Sigmoid colon (tissue), 7 donors: ENCODE measurements at places on chromosomes 6 and 20. TPM values are rescaled to one million over a fixed set of nuclear protein-coding genes. Genes with fewer than 3 reads are reported as not detected.

RSPO3 gene
- total RNA-seq, result 14.6 TPM

- no peaks in the 10 kb centered on the region for H3K4me1 ChIP-seq
- DNase-seq, result no peak
- no peak overlapping the region for H3K4me3 ChIP-seq
- no peaks in the 10 kb centered on the region for H3K27me3 ChIP-seq
- H3K36me3 ChIP-seq, result no peaks in the 10 kb centered on the region
- no peak overlapping the region for H3K27ac ChIP-seq
Observed at GRCh38 chr6:144712541-144712940, 427.4 kb downstream of the UTRN start.

DNA sequence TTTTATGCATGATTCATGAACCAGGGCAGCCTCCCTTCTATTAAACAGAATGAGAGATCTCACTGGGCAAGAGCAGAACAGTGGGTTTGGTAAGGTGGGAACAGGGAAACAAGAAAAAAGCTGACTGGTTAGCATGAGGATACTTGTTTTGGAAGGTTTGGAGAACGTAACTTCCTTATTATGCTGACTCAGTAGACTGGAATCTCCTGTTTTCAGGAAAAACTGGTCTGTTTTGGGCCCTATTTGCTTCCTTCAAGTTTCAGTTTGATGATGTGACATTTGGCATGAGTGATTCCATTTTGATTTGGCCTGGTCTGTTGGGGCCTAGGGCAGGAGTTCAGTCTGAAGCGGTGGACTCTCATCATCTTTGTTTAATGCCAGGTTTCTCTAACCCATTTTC is 172.0 kb downstream of the MYLK4 start:
- no peaks in the 10 kb centered on the region for H3K27me3 ChIP-seq
- H3K4me3 ChIP-seq, result no peak overlapping the region
- no peak for DNase-seq
- no peaks in the 10 kb centered on the region for H3K4me1 ChIP-seq
- no peak overlapping the region for H3K27ac ChIP-seq

- H3K4me3 ChIP-seq, result no peak overlapping the region
- H3K27me3 ChIP-seq, result no peaks in the 10 kb centered on the region
- DNase-seq, result no peak
- no peak overlapping the region for H3K27ac ChIP-seq
Observed at GRCh38 chr20:59033616-59034165, 1.6 kb upstream of the ATP5F1E start.

DNA sequence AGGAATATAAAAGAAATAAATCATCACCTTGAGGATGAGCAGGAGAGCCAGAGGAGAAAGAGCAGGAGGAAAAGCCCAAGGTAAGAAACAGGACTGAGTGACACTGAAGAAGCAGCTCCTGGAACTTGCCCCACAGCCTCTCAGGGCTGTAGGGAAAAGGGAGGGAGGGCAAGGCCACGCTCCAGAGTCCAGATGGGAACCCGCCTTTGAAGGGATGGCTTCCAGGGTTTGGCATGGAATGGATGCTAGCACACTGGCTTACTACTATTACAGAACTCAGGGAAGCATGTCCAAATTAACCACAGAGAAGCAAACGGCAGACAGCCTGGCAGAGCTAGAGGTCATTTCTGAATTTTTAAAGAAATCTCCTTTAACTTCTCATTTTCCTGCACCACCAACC is 26.8 kb downstream of the RALGAPA2 start:
- no peak for DNase-seq
- H3K27me3 ChIP-seq, result no peaks in the 10 kb centered on the region
- H3K4me1 ChIP-seq, result no peaks in the 10 kb centered on the region
- H3K36me3 ChIP-seq, result no peaks in the 10 kb centered on the region
- no peak overlapping the region for H3K27ac ChIP-seq

GRCh38 chr6:89145091-89145955 is 532 bp upstream of the PM20D2 start:
- peaks cover 44% of the 10 kb centered on the region for H3K4me1 ChIP-seq
- no peaks in the 10 kb centered on the region for H3K27me3 ChIP-seq
- peak overlapping the region; percentile 92 for H3K27ac ChIP-seq

- no peaks in the 10 kb centered on the region for H3K27me3 ChIP-seq
- peaks cover 17% of the 10 kb centered on the region for H3K4me1 ChIP-seq
- H3K36me3 ChIP-seq, result no peaks in the 10 kb centered on the region
- H3K4me3 ChIP-seq, result no peak overlapping the region
- no peak for DNase-seq
- H3K27ac ChIP-seq, result no peak overlapping the region
Observed at GRCh38 chr20:34377072-34377847, 14.2 kb downstream of the ITCH start.

DNA sequence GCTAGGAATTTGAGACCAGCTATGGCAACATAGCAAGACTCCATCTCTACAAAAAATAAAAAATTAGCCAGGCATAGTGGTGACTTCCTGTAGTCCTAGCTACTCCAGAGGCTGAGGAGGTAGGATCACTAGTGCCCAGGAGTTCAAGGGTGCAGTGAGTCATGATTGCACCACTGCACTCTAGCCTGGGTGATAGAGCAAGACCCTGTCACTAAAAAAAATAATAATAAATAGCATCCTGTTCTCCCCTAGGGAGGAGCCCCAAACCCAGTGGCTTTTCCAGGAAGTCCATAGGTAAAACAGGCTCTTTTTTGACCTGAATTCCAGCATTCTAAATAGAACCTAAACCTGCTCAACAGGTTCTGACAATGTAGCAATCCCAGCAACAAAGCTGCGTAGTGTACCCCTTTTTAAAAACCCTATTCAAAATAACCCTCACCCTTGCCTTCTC is 192.0 kb downstream of the ALDH8A1 start:
- H3K27me3 ChIP-seq, result no peaks in the 10 kb centered on the region
- H3K4me3 ChIP-seq, result no peak overlapping the region
- no peak overlapping the region for H3K27ac ChIP-seq
- no peak for DNase-seq
- H3K36me3 ChIP-seq, result no peaks in the 10 kb centered on the region

GGTLC1 gene
- total RNA-seq, result not detected

DNA sequence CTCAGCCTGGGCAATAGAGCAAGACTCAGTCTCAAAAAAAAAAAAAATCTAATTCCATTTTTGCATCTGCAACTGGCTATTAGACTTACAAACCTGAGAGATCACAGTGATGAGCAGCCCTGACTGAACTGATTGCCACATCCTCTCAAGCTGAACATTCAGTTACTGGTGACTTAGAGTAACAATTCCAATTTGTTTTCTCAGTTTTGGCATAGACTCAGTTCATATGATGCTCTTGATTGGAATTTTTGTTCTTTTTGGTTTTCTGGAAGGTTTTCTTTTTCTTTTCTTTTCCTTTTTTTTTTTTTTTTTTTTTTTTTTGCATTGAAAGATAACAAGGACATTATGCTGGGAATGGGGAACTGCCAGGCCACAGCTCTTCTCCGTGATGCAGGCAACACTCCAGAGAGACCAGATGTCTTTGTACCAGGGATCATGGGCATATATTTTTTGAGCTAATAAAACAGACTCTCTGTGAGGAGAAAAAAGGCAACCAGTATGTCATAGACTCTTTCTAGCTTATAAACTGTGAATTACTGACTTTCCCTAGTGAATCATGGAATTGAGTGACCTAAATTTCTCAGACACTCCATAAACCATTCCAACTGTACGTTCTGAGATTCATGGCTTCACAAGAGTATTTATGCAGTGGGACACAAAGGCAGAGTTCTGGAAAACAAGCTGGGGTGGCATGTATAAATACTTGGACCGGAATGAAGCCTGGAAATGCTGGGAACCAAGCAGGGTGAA is 86.0 kb upstream of the SLC2A12 start:
- no peaks in the 10 kb centered on the region for H3K4me1 ChIP-seq
- no peak overlapping the region for H3K27ac ChIP-seq
- no peak overlapping the region for H3K4me3 ChIP-seq
- H3K36me3 ChIP-seq, result no peaks in the 10 kb centered on the region
- no peak for DNase-seq

DNA sequence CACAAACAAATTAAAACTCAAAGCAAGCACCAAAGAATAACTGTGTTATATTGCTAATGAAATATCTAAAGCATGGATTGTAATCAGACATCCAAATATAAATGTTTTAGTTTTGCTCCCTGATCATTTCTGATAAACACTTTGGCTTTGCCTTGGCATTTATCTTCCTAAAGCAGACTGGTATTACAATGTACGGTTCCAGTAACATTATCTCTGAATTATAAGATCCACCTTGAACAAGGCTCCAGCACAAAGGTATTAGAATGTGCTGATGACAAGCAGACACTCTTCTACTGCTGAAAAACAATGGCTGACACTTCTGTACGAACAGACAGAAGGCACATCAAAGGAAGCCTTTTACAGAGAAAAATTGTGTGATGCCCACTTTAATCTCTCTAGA is 74.6 kb downstream of the INSM1 start:
- no peaks in the 10 kb centered on the region for H3K36me3 ChIP-seq
- no peaks in the 10 kb centered on the region for H3K27me3 ChIP-seq
- no peak for DNase-seq
- H3K4me1 ChIP-seq, result no peaks in the 10 kb centered on the region

DNA sequence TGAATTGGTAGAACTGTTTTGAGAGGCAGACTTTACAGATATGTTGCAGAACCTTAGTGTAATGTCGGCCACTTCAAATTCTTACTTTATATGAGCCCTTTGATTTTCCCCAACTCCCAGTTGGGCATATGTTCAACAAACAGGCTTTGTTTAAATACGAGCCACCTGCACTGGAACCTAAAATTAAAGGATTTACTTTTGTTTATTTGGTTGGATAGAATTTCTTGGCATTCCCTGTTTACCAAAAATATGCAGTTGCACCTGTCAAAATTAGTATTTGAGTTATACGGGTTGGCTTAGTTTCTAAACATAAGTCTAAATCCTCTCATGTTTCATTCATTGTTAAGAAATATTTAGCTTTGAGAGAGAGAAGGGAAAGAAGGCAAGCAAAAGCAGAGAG is 2.4 kb upstream of the GLYATL3 start:
- H3K36me3 ChIP-seq, result peaks cover 9% of the 10 kb centered on the region
- no peak overlapping the region for H3K27ac ChIP-seq
- H3K4me1 ChIP-seq, result no peaks in the 10 kb centered on the region
- H3K27me3 ChIP-seq, result no peaks in the 10 kb centered on the region
- no peak overlapping the region for H3K4me3 ChIP-seq

- peak overlapping the region; percentile 73 for H3K4me3 ChIP-seq
- H3K27ac ChIP-seq, result peak overlapping the region; percentile 86
- DNase-seq, result peak; percentile 72
- H3K36me3 ChIP-seq, result no peaks in the 10 kb centered on the region
- H3K4me1 ChIP-seq, result peaks cover 30% of the 10 kb centered on the region
Observed at GRCh38 chr6:37698264-37699137, 818 bp upstream of the MDGA1 start.

- no peaks in the 10 kb centered on the region for H3K36me3 ChIP-seq
- no peak overlapping the region for H3K4me3 ChIP-seq
- H3K27me3 ChIP-seq, result peaks cover 37% of the 10 kb centered on the region
- DNase-seq, result no peak
Observed at GRCh38 chr20:51065615-51066014, 42.7 kb upstream of the KCNG1 start.

DNA sequence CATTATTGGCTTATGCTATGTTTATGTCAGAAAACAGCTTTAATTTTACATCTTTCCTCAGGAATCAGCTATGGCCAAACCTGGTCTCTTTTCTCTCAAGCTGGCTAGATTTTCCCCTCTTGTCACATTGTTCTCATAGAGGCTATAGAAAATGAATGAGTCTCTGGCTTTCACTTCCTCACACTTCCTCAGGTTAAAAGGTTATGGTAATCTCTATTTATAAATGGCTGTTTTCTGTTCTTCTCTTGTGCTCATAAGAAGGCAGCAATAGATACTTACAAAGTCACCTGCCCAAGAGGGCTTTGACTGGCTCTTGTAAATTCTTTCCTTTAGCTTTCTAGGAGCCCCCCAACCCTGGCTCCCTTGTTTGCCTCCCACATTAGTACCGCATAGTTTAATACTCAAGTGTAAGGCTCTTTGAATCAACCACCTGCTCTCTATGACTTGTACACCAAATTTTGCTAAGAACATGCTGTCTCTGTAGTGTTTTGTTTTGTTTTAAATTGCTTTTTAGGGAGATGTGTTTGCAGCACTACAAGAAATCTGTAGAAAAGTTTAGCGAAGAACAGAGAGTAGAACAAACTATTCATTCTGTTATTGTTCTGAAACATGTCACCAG is 897.4 kb upstream of the CITED2 start:
- H3K4me1 ChIP-seq, result peaks cover 6% of the 10 kb centered on the region
- no peaks in the 10 kb centered on the region for H3K36me3 ChIP-seq
- H3K27ac ChIP-seq, result no peak overlapping the region
- H3K4me3 ChIP-seq, result no peak overlapping the region
- DNase-seq, result no peak
- H3K27me3 ChIP-seq, result no peaks in the 10 kb centered on the region

- no peaks in the 10 kb centered on the region for H3K36me3 ChIP-seq
- H3K4me3 ChIP-seq, result no peak overlapping the region
Observed at GRCh38 chr6:126919947-126920346, 198.5 kb upstream of the RSPO3 start.

- H3K27me3 ChIP-seq, result no peaks in the 10 kb centered on the region
- H3K4me1 ChIP-seq, result no peaks in the 10 kb centered on the region
- no peak overlapping the region for H3K4me3 ChIP-seq
- DNase-seq, result no peak
Observed at GRCh38 chr20:12293900-12294299, 376.2 kb downstream of the BTBD3 start.

DLGAP4 gene
- total RNA-seq, result 21.0 TPM

SEMG1 gene
- not detected for total RNA-seq

PACRG gene
- total RNA-seq, result 0.36 TPM

DNA sequence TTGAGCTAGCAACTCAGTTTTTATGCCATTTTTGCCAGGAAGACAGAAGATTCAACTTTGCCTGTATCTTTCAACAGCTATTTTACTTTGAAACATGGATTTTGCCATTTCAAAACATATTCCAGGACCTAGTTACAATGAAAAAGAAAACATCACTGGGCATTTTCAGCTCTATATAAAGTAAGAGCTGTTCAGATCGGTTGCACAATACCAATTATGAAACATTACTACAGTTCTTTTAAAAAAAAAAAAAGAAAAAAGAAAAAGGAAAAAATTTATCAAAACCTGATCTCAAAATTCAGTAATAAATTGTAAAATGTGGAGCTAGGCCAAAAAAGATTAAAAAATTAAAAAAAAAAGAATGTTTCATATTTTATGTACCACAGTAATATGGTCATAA is 15.6 kb downstream of the BCLAF1 start:
- no peak for DNase-seq
- no peak overlapping the region for H3K4me3 ChIP-seq
- H3K4me1 ChIP-seq, result no peaks in the 10 kb centered on the region
- no peaks in the 10 kb centered on the region for H3K27me3 ChIP-seq

TP53TG5 gene
- 0.36 TPM for total RNA-seq

SAMD5 gene
- total RNA-seq, result 1.1 TPM

TCEA2 gene
- total RNA-seq, result 41.8 TPM

GRCh38 chr6:33118525-33119123 is 42.8 kb downstream of the HLA-DPB1 start:
- no peaks in the 10 kb centered on the region for H3K36me3 ChIP-seq
- no peak for DNase-seq
- H3K27ac ChIP-seq, result no peak overlapping the region
- H3K4me3 ChIP-seq, result no peak overlapping the region
- peaks cover 47% of the 10 kb centered on the region for H3K27me3 ChIP-seq
- no peaks in the 10 kb centered on the region for H3K4me1 ChIP-seq

NKAIN2 gene
- 1.1 TPM for total RNA-seq

VSTM2L gene
- total RNA-seq, result 2.1 TPM

XKR7 gene
- under 0.01 TPM for total RNA-seq

GRCh38 chr6:138970159-138970558 is 17.9 kb downstream of the REPS1 start:
- peaks cover 47% of the 10 kb centered on the region for H3K4me1 ChIP-seq
- no peak overlapping the region for H3K4me3 ChIP-seq
